ENCODE measurements at places on chromosomes 2 and 18. TPM values are rescaled to one million over a fixed set of nuclear protein-coding genes. Genes with fewer than 3 reads are reported as not detected.

FHOD3 gene
- total RNA-seq, result 6.1 TPM

SDC1 gene
- total RNA-seq, result 74.3 TPM

PROC gene
- 1.5 TPM for total RNA-seq

MREG gene
- total RNA-seq, result 5.3 TPM

NFU1 gene
- total RNA-seq, result 46.6 TPM

MYCN gene
- total RNA-seq, result 2.6 TPM

DNAH6 gene
- total RNA-seq, result 0.20 TPM

UGT1A4 gene
- total RNA-seq, result not detected

COBLL1 gene
- 18.6 TPM for total RNA-seq

Measured in astrocyte (in vitro differentiated cells and primary cell).